D341Med (cell line): ENCODE measurements at places on chromosomes 2 and 18.
A peak's percentile ranks its signal among the peaks of the same experiment; 100 is the strongest.

DNA sequence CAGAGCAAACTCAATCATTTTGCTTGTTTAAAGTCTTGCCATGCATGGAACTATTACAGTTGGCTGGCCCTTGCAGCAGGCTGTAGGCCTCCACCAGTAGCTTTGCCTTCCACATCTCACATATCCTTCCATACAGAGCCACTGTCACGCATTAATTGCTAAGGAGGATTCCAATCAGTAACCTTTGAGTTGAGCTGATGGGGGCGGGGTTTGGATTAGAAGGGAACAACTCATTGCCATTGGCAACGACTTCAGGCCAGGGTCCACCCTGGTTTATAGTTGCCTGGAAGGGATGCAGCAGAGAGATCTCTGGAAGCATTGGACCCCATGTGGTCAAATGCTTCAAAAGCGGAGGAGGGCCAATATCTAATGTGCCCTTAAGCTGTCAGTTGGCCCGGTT, 63.3 kb upstream of the TTC39C start:
- no peak for DNase-seq

- no peak for DNase-seq
Measured at GRCh38 chr2:158914731-158915130, 53.7 kb upstream of the TANC1 start.

DNA sequence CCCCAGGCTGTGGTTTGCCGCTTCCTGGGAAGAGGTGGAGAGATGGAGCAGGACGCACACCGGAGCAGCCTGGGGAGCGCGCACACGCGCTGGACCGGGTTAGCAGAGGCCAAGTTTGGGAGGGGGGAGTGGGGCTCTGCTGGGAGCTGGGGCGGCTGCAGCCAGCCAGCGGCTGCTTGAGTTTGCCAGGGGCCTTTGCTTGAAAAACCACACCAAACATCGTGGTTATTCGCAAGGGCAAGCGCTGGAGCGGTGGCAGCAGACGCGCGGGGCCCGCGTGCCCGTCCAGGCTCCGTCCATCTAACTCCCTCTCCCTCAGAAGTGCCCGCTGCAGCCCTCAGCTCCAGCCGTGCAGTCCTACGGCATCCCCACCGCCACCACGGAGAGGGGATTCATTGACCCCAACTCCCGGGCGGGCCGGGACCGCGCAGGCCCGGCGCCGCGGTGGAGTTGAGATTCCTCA, 4.6 kb downstream of the PTGR3 start:
- no peak for DNase-seq

DNA sequence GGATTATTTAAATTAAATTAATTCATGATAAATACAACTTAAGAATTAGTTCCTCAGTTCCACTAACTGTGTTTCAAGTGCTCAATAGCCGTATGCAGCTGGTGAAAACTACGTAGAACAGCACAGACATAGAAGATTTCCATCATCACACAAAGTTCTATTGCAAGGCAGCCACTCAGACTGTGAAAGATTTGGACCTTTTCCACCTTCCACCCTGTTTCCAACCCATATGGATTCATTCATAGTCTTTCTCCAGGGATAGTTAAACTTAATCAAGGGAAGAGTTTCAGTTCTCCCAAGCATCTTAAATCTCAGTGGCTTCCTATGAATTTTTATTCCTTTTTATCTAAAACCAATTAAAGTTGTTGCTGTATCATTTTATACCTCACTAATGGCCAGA, 2030.8 kb downstream of the SUCLG1 start:
- DNase-seq = no peak

- no peak for DNase-seq
Measured at GRCh38 chr2:232951891-232952290, 61.2 kb downstream of the NGEF start.

DNA sequence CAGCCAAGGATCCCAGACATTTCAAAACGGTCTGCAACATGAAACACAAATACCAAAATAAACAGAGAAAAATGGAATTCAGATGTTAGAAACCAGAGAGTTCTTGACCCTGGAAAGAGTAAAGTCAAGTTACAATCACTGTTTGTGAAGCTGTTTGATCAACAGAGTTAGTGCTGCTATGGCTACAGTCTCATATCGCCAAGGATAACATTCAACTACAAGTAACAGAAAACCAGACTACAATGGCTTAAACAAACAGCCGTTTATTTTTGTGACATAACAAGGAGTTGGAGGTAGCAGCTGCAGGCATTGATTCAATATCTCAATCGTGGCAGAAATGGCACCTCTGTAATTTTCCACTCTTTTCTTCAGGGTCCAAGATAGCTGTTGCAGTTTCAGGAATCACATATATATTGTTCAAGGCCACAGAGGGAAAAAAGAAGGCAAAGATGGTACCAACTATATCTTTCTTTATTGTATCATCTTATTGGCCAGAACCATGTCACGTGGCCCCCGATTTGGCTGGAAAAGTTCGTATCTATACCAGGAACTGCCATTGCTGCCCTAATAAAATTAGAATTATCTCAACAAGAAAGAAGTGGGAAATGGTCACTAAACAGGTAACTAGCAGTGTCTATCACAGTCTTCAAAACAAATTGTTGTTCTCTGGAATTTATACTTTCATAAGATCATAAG, 17.7 kb upstream of the HNRNPLL start:
- no peak for DNase-seq

- DNase-seq = no peak
Measured at GRCh38 chr2:238523158-238524110, 96.7 kb downstream of the ASB1 start.

- no peak for DNase-seq
Measured at GRCh38 chr2:143015656-143016055, 113.6 kb upstream of the ARHGAP15 start.

DNA sequence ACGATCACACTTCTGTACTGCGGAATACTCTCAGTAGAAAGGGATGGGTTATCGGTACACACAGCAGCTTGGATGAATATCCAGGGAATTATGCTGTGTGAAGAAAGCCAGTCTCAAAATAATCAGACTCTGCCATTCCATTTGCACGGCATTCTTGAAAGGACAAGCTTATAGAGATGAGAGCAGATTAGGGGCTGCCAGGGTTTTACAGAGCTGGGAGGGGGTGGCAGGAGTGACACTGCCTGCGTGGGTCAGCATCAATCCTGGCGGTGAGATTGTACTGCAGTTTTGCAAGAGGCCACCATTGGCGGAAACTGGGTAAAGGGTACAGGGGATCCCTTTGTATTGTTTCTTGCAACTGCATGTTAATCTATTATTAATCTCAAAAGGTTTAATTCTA, 16.6 kb downstream of the KCNG2 start:
- peak; percentile 43 for DNase-seq

GRCh38 chr2:134976074-134976702, 57.6 kb downstream of the CCNT2 start:
- DNase-seq = no peak

DNA sequence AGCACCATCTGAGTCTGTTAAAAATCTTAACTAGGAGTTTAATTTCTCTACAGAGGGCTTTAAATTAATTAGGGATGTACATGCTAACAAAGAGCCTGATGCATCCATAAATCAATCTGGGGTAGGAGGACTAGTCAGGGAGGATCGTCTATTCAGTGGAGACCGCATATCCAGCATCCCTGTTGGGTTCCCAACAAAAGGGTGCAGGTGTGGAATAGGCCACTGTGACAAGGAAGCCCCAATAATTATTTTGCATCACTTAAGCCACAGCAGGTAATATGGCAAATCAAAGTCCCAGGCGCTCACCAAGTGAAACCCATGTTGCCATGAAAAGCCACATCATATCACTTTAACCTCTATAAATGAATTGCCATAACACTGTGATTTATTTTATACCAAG, 392.3 kb downstream of the NCKAP5 start:
- DNase-seq = no peak

- peak; percentile 78 for DNase-seq
Measured at GRCh38 chr2:3604991-3605961, 10.4 kb downstream of the COLEC11 start.

DNA sequence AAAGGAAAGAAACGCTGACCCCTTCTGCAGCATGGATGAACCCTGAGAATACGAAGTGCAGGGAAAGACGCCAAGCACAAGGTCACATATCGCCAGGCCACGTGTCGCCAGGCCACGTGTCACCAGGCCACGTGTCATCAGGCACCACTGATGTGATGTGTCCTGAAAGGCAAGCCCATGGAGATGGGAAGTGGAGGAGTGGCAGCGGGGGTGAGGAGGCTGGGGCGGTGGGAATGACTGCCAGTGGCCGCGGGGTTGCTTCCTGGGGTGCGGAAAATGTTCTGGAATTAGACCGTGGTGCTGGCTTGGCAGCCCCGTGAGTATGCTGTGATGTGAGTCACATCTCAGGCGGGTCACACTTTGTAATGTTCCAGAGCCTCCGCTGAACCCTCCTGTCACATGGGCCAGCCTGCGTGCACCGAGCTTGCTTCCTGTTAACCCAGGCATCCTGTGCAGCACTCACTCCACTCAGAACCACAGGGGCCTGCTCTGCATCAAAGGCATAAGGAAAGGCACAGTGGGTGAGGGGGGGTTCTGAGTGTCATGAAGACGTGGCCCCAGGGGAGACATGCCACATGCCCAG, 39.0 kb downstream of the SLC66A2 start:
- peak; percentile 46 for DNase-seq

DNA sequence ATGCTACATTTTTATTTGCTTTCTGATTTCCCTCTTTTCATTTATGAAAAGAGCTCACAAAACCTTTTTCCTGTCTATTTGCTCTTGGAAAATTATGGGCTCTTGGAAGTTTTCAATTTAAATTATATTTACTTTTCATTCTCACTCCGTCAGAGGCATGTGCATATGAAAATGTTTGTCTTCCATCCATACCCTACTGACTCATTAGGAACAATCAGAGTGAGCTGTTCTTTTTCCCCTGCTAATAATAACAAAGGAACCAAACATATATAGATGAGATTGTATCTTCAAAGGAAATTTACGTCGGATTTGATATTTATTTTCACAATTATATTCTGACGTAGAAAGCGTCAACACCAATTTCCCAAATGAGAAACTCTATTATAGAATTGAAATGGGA, 1101.2 kb downstream of the TSN start:
- no peak for DNase-seq

- DNase-seq = no peak
Measured at GRCh38 chr18:67553437-67553836, 36.9 kb upstream of the DSEL start.

GRCh38 chr18:63409301-63409700, 13.0 kb downstream of the VPS4B start:
- no peak for DNase-seq

- no peak for DNase-seq
Measured at GRCh38 chr2:101788565-101788964, 91.1 kb downstream of the MAP4K4 start.

DNA sequence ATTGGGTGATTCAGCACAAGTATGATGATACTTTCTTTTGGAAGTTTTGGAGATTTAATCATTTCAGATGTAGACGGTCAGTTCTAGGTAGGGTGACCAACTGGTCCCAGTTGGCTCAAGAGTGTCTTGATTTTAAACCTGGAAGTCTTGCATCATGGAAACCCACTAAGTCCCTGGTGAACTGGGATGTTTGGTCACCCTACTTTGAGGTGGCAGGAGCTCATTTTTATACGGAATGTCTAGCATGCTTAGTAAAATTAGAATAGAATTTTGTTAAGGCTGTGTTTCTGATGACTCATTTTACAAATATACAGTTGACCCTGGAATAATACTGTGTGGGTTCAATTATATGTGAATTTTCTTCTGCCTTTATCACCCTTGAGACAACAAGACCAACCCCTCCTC, 61.5 kb upstream of the DOCK10 start:
- no peak for DNase-seq

DNA sequence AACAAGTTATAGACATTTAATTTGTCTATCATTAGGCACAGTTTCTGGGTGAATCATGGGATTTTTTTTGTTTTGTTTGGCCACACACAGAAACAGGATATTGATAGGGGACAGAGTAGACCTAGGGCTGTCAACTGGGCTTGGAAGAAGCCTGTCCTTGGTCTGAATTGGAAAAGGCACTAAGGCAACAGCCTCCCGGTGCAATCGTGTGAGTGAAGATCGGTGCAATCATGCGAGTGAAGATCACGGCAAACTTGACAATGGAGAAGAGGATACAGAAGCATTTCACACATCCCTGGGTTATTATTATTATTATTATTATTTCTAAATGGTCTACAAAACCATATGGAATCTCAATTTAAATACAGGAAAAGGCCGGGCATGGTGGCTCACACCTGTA, 94.5 kb downstream of the ACKR3 start:
- DNase-seq = no peak

- DNase-seq = no peak
Measured at GRCh38 chr18:54387631-54388030, 29.9 kb downstream of the C18orf54 start.

GRCh38 chr2:113175736-113176695, 2.2 kb downstream of the PSD4 start:
- no peak for DNase-seq

DNA sequence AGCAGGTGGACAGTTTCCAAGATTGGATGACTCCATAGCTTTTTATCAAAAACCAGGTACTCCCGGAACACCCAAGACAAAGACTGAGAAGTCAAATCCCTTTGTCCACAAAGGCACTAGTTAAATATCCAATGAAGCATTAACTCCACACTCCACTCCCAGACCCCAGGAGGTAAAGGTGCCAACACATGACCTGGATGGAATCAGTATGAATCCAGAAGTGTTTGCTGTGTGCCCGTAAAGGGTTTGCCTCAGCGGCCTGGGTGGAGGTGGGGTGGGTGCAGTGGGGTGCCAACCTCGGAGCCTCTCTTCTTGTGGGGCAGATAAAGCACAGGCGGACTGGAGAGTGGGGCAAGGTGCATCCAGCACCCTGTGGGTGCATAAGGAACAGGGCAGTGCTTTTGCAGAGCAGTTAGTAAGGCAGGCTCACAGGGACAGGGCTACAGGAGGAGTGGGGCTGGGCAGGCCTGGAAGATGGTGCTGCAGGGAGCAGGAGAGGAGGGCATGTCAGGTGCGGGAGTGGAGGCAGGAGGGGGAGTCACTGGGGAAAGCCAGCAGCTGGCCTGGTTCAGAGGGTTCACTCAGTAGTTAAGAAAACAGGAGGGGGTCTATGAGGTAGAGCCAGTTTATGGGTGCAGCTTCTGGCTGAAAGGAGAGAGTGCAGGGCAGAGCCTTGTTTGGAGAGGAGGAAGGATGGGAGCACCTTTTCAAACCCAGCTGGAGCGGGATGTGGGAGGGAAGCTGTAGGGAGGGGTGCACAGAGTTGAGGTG, 208.4 kb upstream of the SMAD2 start:
- peak; percentile 33 for DNase-seq

- DNase-seq = no peak
Measured at GRCh38 chr2:120964819-120965218, 229.2 kb downstream of the GLI2 start.

- DNase-seq = peak; percentile 53
Measured at GRCh38 chr18:43279015-43279744, 1.9 kb upstream of the SYT4 start.
